Activated T-cell treated with anti-CD3 and anti-CD28 coated beads for 4 hours (primary cell): ENCODE measurements at places on chromosomes 13 and 19.

DNA sequence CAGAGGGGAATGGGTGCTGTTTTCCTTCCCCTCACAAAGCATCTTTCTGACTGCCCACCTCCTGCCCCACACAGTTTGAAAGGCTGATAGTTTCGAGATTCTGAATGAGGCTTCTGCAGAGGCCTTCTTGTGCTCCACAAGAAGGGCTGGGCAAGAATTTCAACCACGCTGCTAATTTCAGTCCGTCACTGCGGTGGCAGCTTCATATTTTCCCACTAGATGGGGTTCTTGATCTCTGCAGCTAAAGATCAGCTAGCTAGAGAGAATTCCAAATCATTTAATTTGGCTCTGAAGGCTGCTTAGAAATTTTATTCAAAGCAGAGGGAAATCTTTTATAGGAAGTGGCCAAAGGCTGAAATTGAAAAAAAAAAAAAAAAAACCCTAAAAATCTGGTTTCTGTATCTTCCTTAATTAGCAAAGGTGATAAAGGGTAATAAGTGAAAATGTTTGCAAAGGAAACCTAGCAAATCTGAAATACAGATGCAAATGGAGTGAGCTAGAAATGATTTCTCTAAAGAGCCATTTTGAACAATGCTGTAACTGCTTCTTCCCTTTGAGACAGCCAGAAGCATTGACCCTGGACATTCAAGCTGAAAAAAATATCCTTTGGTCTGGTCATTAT lies 38.0 kb upstream of the C13orf42 start:
- no peak for DNase-seq

DNA sequence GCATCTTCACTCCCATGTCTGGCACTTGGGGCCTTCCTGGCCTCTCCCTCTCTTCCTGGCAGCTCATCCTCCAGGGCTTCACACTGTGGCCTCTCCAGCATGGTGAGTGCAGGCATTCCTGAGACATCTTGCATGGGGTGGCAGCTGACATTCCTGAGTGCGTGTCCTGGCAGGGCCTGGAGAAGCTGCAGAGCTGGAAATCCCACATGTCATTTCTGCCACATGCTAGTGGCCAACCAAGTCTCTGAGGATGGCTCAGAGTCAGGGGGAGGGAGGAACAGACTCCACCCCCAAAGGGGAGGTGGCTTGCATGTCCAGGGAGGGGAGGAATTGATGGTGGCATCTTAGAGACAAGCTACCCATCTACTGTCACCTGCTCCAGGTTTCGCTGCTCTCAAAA lies 41.6 kb upstream of the AMER2 start:
- DNase-seq, result no peak

- DNase-seq, result no peak
Measured at GRCh38 chr13:27644302-27644701, 22.6 kb downstream of the POLR1D start.

DNA sequence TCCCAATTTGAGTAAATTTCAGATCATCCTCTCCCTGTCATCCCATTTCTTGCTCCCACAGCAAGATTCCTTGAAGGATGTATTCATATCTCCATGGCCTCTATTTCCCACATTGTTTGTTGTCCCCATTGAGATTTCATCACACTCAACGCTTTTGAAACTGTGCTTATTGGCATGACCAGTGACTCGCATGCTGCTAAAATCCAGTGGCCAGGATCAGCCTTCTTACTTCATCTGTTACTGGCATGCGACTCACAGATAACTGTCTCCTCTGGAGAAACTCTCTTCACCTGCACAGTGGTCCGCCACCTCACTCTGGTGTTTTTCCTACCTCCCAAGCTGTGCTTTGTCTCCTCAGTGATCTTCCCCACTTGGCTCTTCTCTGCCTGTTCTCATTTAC lies 95.8 kb downstream of the WASF3 start:
- DNase-seq, result no peak

DNA sequence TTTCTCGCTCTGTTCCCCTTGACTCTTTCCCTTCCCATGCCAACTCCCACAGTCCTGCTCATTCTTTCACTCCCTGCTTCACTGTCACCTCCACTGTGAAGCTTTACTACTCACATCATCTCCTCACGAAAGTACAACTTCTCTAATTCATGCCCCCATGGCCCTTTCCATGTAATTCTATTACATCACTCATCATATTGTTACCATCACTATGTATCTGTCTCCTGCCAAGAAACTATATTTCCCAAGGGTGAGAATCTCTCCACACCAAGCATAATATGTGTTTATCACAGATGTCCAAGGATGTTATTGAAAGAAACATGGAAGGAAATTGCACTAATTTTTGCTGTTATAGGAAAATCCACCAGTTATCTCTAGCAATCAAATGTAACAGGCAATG lies 37.2 kb upstream of the LRCH1 start:
- DNase-seq, result no peak

DNA sequence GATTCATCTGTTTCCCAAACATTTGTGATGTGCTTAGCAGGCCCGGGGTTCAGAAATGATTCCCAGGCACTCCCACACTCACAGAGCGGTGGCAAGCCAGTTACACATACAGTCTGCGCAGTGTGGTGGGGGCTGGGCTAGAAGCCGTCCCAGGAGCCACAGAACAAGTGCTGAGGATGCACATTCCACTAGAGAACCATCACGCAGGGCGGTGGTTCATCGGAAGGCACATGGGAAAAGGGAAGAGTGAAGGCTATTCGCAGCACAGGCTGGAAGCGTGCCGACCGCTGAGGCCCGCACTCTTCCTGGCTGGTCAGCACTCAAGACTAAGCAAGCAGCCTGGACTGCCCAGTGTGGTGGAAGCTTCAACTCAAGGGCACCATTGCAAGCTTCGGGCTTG lies 126.3 kb upstream of the SLC7A1 start:
- DNase-seq, result no peak

GRCh38 chr19:50925734-50926133 lies 14.5 kb upstream of the KLK4 start:
- DNase-seq, result no peak

- no peak for DNase-seq
Measured at GRCh38 chr19:41421314-41421713, 5.9 kb downstream of the B3GNT8 start.

DNA sequence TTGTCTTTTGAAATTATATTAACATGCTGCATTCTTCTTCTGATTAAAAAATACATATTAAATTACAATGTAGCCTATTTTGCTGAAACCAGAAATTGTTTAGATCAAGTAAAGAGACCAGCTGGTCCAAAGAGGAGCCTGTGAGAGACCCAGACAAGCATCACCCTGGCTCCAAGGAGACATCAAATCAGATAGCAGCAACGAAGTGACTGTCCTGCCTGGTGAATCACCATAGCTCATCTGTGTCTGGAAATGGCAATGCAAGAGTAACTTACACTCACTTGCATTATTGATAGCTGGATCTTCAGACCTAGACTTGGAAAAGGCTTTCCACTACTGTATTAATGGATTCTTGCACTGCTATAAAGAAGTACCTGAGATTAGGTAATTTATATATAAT lies 169.1 kb downstream of the KCTD12 start:
- no peak for DNase-seq

- no peak for DNase-seq
Measured at GRCh38 chr13:36068566-36068965, 62.6 kb downstream of the DCLK1 start.

DNA sequence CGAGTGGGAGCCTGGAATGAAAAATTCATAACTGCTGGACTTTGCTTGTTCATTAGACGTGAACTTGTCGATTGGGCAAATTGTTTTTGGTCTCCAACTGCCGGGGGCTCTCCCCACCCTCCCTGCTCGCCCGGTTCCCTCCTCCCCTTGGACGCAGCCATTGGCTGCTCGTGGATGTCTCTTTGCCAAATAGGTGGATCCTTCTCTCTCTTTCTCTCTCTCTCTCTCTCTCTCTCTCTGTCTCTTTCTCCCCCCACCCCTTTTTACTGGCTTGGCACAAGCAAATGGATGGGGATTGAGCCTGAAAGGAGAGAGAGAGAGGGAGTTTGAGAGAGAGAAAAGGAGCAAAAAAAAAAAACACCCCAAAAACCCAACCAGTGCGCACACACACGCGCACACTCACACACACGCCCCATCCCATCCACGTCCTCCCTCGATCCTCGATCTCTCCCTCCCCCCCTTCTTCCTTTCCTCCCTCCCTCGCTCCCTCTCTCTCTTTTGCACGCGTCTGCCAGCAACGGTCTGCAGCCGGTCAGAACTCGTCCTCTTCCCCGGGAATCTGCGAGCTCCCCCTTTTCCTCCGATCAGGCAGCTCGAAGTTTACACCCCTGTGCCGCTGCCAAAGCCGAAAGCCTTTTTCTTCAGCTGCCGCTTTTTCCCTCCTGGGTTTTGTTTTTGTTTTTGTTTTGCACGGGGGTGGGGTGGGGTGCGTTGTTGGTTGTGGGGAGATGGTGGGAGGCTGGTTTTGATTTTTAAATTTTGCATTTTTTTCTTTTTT lies 27.8 kb downstream of the NFIX start:
- DNase-seq, result no peak

- no peak for DNase-seq
Measured at GRCh38 chr13:92012787-92013186, 614.4 kb downstream of the GPC5 start.

DNA sequence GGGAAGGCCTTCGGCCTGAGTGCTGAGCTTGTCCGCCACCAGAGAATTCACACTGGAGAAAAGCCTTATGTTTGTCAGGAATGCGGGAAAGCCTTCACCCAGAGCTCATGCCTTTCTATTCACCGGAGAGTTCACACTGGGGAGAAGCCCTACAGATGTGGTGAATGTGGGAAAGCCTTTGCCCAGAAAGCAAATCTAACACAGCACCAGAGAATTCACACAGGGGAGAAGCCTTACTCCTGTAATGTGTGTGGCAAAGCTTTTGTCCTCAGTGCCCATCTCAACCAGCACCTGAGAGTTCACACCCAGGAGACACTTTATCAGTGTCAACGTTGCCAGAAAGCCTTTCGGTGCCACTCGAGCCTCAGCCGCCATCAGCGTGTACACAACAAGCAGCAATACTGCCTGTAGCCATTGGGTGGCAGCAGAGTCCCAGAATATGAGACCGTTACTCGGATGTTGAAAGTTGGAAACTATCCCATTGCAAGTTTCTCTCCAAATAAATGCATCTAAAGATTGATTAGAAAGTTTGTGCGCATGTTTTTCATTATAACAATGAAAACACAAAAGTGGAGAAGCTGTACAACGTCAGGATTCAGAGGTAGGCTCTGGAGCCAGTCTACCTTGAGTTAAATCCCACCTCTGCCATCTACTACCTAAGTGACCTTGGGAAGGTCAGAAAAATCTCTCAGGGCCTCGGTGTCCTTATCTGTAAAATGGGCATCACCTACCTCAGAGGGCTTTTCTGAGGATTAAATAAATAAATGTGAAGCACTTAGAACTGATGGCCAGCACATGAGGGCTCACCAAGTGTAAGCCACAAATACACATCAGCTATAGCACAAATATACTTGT lies 21.1 kb downstream of the ZNF473 start:
- peak; percentile 56 for DNase-seq

GRCh38 chr19:7605490-7606222 lies 10.0 kb downstream of the CAMSAP3 start:
- DNase-seq, result no peak

GRCh38 chr13:108895220-108895704 lies 265.9 kb downstream of the MYO16 start:
- no peak for DNase-seq

DNA sequence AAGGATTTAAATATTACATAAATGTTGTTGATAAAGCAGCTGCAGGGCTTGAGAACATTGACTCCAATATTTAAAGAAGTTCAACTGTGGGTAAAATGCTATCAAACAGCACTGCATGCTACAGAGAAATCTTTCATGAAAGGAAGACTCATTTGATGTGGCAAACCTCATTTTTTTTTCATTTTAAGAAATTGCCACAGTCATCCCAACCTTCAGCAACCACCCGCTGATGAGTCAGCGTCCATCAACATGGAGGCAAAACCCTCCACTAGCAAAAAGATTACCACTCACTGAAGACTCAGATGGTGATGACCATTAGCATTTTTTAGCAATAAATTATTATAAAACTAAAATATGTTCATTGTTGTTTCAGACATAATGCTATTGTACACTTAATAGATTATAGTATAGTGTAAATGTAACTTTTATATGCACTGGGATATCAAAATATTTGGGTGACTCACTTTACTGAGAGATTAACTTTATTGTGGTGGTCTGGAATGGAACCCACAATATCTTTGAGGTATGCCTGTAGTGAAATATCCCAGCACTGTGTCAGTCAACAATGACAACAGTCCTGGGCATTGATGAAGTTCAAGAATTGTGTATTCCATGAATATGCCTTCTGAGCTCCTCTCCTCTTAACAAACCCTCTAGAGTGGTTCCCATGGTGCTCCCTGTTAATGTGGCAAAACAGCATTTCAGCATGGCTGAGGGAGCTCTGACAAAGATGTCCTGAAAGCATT lies 52.4 kb upstream of the SOX21 start:
- DNase-seq, result no peak

- DNase-seq, result no peak
Measured at GRCh38 chr13:75685239-75685697, 49.1 kb downstream of the LMO7 start.

DNA sequence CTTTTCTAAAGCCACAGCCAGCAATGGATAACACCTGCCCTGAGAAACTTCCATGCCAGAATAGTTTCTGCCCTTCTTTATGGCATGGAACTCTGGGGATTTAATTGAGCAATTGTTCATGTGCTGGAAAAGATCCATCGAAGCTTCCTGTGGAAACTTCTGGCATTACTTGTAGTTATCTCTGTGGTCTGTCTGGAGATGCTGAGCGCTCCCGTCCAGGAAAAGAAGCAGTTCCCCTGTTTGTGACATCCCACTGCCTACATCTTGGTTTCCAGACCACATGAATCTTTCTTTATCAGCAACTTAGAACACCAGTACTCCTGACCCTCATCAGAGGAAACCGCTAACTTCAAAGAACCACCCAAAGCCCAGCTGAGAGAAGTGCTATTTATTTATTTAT lies 24.6 kb downstream of the FLT1 start:
- DNase-seq, result no peak

DNA sequence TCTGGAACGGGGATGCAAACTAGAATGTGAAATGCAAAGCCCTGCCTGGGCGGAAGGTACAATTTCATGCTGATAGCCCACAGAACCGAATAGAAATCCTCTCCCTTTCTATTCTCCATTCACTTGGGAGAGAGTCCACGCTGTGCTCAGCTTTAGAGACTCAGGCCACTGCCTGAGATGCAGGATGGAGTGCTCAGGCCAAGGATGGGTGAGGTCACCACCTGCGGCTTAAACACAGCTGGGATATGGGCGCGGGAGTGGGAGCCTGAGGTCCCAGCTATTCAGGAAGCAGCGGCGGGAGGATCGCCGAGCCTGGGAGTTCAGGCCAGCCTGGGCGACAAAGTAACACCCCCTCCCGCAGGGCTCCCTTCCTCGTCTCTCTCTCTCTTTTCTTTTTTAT lies 446 bp upstream of the ZNF83 start:
- no peak for DNase-seq

- DNase-seq, result no peak
Measured at GRCh38 chr13:68232351-68233130, 1002.4 kb upstream of the PCDH9 start.

DNA sequence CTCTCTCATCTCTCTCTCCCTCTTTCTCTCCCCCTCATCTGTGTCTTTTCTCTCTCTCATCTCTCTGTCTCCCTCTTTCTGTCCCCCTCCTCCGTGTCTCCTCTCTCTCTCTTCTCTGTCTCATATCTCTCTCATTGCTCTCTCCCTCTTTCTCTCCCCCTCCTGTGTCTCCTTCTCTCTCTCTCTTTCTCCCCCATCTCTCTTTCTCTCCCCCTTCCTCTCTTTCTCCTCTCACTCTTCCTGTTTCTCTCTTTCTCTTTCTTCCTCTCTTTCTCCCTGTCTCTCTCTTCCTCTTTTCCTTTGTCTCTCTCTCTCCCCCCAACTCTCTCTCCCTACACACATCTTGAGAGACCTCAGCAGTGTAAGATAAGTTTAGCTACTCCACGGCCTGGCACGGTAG lies 4.9 kb upstream of the RDH13 start:
- DNase-seq, result no peak
